ENCODE measurements at places on chromosomes 1 and 21.

DNA sequence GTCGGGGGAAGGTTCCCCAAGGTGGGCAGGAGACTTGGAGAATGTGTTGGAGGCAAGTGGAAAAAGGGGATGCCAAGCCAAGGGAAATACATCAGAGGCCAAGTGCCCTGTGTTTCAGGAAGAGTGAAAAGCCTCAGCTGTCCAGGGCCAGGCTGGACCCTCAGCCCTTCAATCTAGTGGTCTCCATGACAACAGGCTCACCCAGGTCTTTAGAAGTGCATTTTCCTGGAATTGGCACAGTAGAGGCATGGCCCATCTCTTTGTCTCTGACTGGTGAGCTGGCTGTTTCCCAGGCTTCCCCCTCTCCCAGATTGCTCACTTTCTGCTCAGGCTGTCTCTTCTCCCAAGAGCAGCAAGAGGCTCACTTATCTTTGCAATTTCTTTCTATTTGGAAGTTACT lies 10.4 kb upstream of the RHBG start:
- DNase-seq, result no peak

DNA sequence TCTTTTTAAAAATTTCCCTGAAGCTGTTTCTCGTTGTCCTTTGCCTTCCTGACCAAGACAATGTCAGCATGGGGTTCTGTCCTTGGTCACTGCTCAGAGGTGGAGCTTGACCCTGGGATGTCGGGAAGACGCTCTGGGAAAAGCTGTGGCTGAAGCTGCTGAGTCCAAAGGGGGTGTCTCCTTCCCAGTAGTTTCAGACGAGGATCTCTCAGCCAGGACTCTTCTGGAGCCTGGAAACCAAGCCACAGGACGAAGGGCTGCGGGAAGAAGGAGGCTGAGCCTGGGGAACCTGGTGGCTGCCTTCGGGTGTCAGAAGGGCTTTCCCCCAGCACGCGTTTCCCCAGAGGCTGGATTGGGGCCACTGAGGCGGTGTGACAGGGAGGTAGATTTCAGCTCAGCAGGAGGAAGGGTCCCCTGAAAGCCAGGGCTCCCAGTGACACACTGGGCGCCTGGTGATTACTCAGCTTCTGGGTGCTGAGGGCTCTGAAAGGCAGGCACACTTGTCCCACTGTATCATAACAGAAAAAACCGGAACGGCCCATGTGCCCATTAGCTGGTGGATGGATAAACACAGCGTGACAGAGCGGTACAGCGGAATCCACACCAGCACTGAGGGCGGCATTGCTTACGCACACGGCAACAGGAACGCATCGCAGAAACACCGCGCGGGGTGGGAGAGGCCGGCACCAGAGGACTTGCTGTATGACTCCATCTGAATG lies 5.0 kb upstream of the KRTAP12-1 start:
- no peak for DNase-seq

DNA sequence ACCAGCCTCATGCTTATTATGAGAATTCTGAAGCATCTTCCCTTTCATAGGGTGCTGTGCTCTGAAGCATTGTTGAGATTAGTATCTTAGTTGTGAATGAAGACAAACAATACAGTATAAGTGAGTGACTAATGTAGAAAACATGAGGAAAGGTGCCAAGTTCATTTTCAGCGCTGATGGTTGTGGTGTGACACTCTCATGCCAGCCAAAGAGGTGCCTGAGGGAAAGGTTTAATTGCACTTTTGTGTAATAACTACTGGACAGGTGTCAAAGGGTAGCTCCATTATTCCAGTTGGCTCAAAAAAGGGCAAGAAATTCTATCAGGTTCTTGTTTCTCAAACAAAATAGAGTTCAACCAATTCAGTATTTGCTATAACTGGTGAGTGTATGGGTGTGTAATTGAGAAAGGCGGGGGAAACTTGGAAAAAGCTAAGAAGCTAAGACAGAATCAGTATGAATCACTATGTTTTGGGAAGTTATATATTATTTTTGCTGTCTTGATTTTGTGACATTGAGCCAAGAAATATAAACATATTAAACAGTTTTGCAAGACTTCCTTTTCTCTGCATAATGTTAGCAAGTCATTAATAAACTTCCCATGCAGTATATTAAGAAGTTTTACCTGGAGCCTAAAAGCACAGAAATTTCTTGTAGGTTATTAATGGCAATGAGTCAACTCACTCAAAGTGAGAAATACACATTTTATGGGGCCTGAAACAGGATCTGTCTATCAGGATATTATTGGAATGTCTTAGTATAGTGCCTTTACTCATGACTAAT lies 31.8 kb downstream of the KCNK2 start:
- DNase-seq, result no peak

- DNase-seq, result no peak
These were observed 7.0 kb downstream of the SOD1 start for GRCh38 chr21:31666445-31667010.

GRCh38 chr1:108049178-108049819 lies 84.3 kb upstream of the VAV3 start:
- DNase-seq, result peak; percentile 86

DNA sequence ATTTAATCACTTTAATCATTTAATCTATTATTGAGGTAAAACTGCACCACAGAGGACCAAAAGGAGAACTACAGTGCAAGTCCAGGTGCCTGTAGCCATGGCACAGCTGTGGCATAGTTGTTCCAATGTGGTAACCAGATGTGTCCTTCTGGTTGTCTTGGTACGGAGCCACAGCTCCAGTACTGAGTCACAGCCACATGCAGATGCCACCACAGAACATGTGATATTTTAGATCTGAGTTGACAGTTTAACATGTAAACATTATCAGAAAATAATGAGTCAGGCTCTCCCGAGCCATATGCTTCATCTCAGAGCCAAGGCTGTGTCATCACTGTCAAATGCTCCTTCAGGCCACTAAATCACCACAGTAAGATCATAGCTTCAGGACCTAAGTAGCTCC lies 56.4 kb upstream of the RGS7 start:
- no peak for DNase-seq

- DNase-seq, result no peak
These were observed 778 bp upstream of the MIXL1 start for GRCh38 chr1:226222686-226223085.

DNA sequence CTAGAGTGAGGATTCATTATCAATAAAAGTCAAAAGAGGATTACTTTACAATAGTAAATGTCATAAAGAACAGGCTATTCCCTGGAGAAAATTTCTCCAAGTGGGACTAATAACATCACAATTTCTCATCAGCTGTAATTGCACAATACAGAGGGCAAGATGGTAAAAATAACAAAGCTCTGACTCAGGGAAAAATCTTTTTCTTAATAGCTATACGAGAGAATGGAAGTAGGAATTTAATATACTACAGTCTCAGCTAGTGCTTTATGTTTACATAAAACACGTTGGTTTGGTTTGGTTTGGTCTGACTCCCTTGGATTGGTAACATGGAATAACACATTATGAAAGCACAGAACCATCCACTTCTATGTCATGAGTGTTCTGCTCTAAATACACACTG lies 397.6 kb downstream of the LRRIQ3 start:
- no peak for DNase-seq

DNA sequence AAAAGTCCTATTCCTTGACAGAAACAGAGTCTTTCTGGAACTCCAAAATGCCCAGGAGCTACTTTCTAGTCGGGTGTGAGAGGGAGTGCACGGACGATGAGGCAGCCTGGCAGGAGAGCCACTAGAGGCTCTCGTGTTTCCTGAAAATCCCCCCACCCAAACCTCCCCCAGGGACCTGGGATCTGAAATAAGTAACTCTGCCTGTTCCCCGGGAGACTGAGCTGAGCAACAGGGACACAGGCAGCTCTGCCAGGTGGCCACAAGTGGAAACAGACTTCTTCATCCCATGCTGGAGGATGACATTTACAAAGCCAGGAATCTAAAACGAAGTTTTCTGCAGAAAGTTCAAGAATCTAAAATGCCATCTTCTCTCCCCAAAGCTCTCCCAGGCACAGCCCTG lies 77.1 kb downstream of the ITPKB start:
- DNase-seq, result no peak
